NCI-H2081 (cell line): ENCODE measurements at places on chromosomes 3 and 15.

GRCh38 chr3:118968111-118968510 lies 66.5 kb downstream of the IGSF11 start:
- no peak for DNase-seq

- no peak for DNase-seq
Measured at GRCh38 chr3:40739971-40740370, 215.2 kb downstream of the ZNF621 start.

- no peak for DNase-seq
Measured at GRCh38 chr15:29435811-29436210, 166.2 kb upstream of the NSMCE3 start.

DNA sequence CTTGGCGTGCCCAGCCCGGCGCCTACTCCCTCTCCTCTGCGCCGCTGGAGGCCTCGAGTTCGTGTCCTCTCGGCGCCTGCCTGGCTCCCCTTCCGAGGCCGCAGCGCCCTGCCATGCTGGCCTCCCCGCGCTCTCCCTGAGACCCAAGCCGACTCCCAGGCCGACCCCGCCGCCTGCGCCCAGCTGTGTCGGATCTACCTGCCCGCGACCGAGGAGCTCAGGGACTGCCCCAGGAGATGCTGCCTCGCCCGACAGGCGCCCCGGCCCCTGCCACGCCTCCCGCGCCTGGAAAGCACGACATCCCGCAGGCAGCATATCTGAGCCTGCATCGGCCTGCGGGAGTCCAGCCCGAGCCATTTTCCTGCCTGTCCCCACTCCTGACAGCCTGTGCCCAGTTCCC lies 16.1 kb downstream of the PAQR9 start:
- no peak for DNase-seq

- no peak for DNase-seq
Measured at GRCh38 chr3:187223799-187224198, 26.5 kb downstream of the RTP1 start.

DNA sequence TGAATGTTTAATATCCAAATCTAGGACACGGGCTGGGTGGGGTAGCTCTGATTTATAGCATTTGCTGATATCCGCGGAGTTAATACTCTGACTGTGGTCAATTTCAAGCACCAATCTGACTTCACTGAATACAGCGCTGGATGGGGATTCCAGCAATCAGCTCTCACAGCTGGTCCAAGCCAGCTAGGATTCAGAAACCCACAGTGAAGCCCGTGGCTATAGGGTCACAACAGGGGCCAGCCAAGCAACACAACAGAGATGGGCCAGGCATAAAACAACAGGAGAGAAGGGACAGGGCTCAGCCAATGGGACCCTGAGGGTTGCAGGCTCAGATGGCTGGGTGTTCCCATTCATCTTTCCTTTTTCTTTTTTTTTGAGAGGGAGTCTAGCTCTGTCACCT lies 5.4 kb upstream of the LMAN1L start:
- no peak for DNase-seq

- DNase-seq, result no peak
Measured at GRCh38 chr15:24054547-24055245, 367.6 kb upstream of the NDN start.

- no peak for DNase-seq
Measured at GRCh38 chr3:88460369-88460768, 310.6 kb downstream of the C3orf38 start.

GRCh38 chr15:94582368-94582767 lies 351.0 kb downstream of the MCTP2 start:
- no peak for DNase-seq

DNA sequence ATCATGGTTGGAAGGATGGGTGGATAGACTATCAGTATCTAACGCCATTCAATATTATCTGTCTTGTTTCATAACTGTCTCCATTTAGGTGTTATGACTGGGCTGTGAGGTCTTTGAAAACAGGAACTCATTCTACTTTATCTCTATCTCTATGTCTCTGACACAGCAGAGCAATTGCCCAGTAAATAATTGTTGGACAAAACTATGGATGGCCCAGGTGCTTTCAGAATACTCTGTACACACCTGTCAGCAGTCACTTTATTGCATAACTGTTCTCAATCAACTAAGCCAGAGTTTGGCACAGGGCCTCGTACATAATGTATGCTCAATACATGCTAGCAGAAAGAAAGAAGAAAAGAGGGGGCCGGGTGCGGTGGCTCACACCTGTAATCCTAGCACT lies 210.3 kb downstream of the OPA1 start:
- DNase-seq, result peak; percentile 92

DNA sequence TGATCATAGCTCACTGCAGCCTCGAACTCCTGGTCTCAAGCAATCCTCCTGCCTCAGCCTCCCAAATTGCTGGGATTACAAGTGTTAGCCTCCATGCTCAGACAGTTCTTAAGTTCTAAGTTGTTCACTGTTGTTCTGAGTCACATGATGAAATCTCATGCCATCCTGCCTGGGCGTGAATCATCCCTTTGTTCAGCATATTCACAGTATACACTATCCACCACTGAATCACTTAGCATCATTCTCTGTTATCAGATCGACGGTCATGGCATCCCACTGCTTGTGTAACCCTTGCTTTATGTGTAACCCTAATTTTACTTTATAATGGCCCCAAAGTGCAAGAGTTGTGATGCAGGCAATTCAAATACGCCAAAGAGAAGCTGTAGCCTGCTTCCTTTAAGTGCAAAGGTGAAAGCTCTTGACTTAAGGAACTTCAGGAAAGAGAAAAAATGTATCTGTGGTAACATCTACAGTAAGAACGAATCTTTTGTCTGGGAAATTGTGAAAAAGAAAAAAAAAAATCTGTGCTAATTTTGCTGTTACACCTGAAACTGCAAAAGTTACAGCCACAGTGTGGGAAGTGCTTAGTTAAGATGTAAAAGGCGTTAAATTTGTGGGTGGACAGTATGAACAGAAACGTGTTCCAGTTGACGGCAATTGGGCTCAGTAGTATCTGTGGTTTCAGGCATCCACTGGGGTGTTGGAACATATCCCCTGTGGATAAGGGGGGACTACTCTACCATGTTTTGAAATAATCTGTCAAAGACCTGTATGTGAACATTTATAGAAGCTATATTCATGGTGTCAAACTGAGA lies 80.6 kb downstream of the PCOLCE2 start:
- no peak for DNase-seq

DNA sequence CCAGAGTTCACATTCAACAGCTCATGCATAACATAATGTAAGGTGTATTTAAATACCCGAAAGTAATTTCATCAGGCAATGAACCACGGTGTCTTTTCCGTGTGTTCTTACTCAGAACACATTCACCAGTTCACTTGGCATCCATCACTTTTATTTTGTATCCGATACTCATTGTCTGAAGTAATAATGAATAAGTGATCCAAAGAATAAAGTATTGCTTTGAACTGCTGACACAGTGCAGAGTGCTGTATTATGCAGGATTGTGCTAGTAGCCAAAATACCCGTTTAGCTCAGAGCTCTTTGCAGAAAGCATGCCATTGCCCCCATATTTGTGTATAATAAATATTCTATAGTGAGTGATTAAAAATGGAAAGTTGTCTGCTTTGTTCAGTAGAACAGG lies 460.9 kb upstream of the KCNMB2 start:
- DNase-seq, result no peak
